ENCODE measurements at places on chromosomes 12 and 14. TPM values are rescaled to one million over a fixed set of nuclear protein-coding genes. Genes with fewer than 3 reads are reported as not detected.

DNA sequence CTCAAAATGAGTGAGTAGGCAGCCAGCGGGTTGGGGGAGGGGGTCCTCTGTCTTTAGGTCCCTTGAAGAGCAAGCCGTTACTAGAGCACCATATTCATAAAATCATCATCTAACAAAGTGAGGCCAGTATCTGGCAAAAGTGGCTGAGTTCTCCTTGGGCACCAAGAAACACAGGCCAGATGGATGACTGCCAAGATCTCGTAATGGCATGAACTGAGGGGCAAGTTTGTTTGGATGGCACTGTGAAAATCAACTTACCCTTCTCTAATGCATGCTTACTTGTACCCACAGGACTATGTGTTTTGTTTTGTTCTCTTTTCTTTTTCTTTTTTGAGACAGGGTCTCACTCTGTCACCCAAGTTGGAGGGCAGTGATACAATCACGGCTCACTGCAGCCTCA is 41.6 kb downstream of the GNPTAB start:
- no peak for DNase-seq

DNA sequence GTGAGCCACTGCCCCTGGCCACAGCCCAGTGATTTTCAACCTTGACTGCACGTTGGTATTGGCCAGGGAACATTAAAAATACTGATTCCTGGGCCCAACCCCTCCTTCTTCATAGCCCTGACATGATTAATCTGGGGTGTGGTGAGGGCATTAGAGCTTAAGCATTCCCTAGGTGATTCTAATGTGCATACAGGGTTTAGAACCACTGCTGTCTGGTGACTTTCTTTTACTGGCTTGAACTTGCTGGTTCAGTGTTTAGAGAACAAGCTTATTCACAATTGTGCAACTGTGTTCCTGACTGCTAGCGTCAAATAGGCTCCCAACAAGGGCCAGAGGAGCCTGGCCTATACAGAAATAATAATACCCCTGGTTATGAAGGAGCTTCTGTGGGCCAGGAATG is 488.8 kb upstream of the CCDC196 start:
- DNase-seq = no peak

DNA sequence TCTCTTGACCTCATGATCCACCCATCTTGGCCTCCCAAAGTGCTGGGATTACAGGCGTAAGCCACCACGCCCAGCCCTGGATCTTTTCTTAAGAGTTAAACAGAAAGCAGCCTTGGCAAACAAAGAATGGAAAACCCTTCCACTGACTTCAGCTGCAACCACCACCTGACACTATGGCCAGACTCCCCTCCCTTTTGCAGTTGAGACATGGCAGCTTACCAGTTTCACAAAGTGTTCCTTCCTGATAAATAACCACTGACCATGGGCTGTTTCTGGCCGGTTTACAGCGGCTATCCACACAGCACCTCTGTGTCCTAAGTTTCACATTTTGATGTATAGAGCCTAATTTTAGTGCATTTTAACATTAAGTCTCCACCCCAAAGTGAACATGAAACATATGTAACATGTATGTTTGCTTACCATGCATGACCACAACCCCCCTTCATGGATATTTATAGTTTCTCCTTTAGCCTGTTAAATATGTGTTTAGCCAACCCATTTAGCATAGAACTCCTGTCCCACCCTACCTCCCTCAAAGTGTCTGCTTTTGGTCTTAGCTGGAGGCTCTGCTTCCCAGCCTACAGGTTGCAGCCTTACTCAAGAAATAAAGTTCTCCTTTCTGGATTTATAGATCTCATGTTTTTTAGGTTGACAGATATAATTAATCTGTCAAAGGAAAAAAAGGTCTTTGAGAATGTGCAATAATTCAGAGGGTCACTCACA is 32.7 kb upstream of the RAB21 start:
- no peak for DNase-seq

DNA sequence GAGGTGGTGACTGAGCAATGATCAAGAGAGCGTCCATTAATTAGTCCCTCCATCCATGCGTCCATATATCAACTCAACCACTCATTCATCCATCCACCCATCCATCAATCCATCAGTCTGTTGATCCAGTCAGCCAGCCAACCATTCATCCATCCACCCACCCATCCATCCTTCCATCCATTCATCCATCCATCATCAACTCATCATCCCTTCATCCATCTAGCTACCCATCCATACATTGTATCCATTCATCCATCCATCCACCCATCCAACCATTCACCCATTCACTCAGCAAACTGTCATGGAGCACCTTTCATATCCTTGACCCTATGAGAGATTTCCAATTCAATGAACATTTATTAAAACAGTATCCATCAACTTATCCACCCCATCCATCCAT is 28.1 kb downstream of the MAP1LC3B2 start:
- no peak for DNase-seq

DNA sequence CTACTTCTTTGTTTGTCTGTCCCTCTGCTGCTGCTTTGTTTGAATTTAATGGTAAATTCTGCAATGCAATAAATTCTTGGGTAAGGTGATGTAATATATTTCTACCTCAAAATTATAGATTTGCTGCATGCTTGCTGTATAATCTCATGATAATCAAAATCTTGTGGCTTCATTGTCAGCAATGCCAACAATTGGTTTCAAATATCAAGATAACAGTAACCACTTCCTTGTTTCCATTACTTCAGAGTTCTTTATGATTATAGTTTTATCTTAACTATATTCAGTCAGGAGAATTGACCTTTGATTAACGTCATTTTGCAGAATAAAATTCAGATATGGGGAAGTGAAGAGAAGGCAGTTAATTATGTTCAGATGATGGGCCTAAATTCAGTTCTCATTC is 30.2 kb upstream of the RNU6-8 start:
- no peak for DNase-seq

DNA sequence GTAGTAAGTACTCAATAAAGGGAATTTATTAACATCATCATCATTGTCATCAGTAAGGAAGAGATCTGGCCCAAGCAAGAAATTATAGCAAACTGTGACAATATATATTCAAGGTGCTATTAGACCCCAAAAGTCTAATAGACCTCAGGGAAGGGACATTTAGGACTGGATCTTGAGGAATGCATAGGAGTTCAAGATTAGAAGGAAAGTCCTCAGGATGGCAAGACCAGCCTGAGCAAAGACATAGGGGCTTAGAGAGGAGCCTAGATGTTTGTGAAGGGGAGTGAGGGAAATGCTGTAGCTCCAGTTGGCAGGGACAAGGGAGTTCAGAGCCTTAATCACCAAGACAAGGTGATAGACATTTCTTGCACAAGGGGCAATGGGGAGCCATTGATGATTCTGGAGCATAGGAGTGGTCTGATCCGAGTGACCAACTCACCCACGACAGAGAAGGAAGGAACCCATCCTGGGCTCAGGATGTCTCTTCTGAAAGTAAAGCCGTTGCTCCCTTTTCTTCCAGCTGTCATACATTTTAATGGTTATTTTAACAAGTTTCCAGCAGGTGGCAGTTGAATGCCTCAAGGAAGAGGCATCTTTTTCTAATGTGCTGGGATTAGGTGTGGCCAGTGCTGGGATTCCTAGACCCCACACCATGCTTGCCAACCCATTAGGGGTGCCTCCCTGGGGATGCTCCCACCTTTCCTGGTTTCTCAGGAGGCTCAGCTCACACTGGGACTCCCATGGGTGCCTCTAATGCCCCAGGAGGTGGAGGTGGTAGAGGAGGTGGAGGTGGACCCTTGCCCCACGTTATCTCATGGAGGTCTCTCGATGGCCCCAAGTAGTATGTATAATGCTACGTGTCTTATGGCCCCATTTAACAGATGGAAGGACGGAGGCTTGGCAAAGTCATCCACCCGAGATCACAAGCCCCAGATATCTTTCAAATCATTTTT is 37.8 kb downstream of the PHETA1 start:
- DNase-seq = peak; percentile 13

DNA sequence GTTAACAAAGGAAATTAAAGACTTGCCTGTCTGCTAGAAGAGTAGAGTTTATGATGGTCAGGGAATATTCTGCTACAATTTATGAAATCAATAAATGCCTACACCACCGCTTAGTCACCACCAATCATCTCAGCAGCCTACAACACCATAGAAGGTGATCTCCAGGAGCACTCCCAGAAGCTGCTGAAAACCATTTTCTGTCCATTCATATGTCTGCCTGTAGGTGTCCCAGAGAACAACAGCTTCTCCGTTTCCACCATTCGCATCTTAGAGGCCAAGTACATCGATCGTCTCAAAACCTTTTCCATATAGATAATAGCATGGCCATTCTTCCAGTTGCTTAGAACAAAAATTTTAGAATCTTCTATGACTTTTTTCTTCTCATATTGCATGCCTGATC is 303.4 kb downstream of the KCNC2 start:
- DNase-seq = no peak

- DNase-seq = no peak
Measured at GRCh38 chr12:23895792-23896218, 53.7 kb downstream of the SOX5 start.

DNA sequence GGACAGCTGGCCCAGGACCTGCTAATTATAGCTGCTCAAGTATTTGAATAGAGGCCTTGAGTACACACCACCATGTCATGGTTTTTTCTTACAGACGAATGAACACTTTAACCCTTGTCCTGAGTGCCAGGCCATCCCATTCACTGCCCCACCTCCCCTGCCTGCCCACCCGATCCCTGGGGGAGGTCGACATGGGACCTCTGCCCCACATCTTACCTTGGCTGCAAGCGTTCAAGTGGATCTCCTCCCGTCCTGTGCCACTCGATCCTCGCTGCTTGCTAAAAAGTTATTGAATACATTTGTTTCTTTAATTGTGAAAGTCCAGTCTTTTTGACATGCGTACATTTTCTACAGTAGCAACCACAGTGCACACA is 10.3 kb downstream of the RTL1 start:
- DNase-seq = no peak

- no peak for DNase-seq
Measured at GRCh38 chr12:131468206-131468605, 242.7 kb upstream of the SFSWAP start.

GRCh38 chr12:122333142-122334087 is 67.1 kb upstream of the VPS33A start:
- no peak for DNase-seq

GRCh38 chr14:99593971-99594841 is 9.8 kb downstream of the CCDC85C start:
- no peak for DNase-seq

DNA sequence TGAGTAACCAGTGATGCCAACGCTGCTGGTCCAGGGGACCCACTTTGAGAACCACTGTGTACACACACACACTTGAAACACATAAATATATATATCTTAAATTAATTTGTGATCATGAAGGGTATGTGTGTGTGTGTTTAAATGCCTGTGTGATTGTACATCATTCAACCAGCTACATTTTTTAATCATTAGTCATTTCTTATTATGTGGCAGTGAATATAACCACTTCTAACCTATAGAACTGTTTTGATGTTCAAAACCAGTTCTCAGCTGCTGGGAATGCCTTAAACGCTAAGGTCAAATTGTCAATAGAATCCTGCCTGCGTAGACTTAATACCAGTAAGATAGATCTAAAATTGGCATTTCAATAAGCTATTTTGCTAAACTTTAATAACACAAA is 330.0 kb downstream of the SYT1 start:
- DNase-seq = no peak

DNA sequence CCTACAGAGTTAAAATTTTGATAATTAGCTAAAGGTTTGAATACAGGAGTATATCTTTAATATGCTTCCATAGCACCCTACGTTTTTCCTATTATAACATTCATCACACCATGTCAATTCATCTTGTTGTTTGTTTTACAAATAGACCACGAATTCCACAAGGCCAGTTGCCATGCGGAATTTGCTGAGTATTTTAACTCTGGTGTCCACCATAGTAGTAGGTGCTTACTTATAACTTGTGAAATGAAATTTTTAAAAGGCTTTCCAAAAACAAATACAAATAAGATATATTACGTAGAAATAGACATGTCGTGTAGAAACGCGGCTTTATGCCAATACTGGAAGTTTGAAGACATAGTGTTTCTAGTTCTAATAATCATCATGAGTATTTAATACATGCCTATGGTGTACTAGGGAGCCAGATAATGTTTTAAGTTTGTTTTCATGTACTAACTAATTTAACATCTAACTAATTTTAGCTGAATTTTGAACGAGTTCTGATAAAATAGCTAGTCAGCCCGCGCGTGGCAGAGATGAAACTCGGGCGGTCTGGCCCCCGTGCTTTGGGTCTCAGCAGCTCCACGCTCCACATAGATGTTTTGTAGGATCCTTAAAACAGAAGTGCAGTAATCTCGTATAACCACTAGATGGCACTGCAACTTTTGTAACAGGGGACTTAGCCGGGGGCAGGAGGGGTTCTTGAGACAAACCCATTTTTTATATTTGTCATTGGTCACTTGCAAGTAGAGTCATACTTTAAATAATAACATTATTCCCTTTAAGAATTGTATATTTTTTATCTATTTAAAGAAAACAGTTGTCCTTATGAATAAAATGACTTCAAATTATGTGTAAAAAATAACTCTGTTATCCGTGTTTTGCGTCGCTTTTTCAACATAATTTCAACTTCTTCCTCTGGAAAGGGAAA is 10.2 kb downstream of the CD69 start:
- peak; percentile 54 for DNase-seq

The FAM90A1 gene
- polyA plus RNA-seq = 1.6 TPM

The PNN gene
- 227 TPM for polyA plus RNA-seq

The AJUBA gene
- polyA plus RNA-seq = 95.1 TPM

The PPP1R36 gene
- 0.67 TPM for polyA plus RNA-seq

The MYL2 gene
- polyA plus RNA-seq = not detected

The OASL gene
- 0.09 TPM for polyA plus RNA-seq

The TUNAR gene
- 0.25 TPM for polyA plus RNA-seq

The CCDC85C gene
- polyA plus RNA-seq = 28.3 TPM

The OAS3 gene
- polyA plus RNA-seq = 10.4 TPM
